Activated CD4-positive, CD25-positive, alpha-beta regulatory T cell treated with anti-CD3 and anti-CD28 coated beads, Interleukin-2, amount 50 U/mL, for 16 hours (primary cell): ENCODE measurements at places on chromosomes 2 and 18.

DNA sequence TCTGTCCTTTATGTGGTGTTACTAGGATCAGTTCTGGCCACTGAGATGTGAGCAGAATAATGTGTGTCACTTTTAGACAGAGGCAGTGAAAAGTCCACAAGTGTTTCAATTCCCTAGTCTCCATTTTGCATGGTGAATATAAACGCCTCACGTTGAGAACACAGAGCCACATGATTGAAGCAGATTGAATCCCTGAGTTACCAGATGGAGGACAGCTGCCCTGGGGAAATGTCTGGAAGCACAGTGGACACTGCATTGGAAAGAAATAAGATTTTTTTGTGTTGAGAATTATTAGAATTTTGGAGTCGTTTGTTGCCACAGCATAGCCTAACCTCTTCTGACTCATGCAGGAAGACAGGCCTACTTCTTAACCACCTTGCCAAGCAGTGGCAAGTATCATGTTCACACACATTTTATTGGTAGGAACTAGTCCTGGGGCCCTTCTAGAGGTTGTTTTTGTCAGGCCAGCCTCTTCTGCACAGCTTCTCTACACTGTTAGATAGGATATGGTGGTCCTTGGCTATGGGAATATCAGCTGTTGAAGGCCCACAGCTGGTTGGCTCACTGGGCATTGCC lies 188.6 kb downstream of the TMEM182 start:
- DNase-seq = no peak

- no peak for DNase-seq
Observed at GRCh38 chr18:62974388-62974787, 259.0 kb downstream of the PHLPP1 start.

DNA sequence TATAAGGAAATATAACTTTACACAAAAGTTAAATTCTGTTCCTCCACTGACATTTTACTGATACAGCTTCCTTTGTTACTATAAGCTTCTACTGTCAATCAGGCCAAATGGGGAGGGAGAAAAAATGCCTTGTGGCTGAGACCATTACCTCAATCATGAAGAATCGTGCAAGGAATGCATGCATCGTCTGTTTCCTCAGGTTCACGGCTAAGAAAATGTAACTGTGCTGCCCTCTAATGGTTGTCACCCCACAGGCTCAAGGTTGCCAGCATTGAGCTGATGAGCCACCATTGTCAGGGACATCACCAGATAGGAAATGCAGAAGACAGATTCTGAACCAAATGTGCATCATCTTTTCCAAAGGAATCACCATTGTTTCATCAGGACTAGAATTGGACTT lies 426.9 kb downstream of the CDH2 start:
- DNase-seq = no peak

DNA sequence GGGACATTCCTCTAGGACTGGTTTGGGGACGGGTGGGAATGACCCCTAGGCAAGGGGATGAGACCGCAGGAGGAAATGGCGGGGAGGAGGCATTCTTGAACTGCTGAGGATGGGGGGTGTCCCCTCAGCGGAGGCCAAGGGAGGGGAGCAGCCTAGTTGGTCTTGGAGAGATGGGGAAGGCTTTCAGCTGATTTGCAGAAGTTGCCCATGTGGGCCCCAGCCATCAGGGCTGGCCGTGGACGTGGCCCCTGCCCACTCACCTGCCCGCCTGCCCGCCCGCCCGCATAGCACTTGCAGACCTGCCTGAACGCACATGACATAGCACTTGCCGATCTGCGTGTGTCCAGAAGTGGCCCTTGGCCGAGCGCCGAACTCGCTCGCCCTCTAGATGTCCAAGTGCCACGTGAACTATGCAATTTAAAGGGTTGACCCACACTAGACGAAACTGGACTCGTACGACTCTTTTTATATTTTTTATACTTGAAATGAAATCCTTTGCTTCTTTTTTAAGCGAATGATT lies 4.9 kb downstream of the INHBB start:
- no peak for DNase-seq

- DNase-seq = no peak
Observed at GRCh38 chr18:13879492-13879891, 35.8 kb downstream of the MC2R start.

GRCh38 chr2:24937236-24937635 lies 17.2 kb upstream of the ADCY3 start:
- no peak for DNase-seq

GRCh38 chr2:205464681-205465080 lies 217.6 kb upstream of the NRP2 start:
- DNase-seq = no peak
